Activated CD8-positive, alpha-beta memory T cell treated with anti-CD3 and anti-CD28 coated beads for 48 hours (primary cell): ENCODE measurements at places on chromosomes 13 and 19.

DNA sequence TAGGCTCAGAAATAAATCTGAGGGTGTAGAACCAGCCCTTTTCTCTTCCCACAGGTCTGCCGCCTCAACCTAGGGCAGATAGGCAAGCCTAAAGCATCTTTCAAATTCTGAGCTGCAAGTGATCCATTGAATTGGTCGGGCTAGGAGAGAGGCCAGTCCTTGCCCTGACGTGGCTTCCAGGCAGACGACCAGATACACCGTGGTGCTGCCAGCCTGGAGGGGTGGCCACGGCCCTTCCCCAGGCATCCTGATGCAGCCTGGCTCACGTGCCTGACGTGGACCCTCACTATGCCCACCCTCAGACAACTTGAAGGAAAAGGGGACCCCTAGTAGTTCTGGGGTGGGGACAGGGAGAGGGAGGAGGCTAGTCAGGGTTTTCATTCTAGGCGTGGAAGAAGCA is 859.3 kb upstream of the KLHL1 start:
- no peak for DNase-seq

GRCh38 chr13:46565808-46566750 is 13.1 kb downstream of the LRCH1 start:
- no peak for DNase-seq

- DNase-seq, result no peak
Observed at GRCh38 chr13:58704953-58705352, 1073.4 kb downstream of the PCDH17 start.

DNA sequence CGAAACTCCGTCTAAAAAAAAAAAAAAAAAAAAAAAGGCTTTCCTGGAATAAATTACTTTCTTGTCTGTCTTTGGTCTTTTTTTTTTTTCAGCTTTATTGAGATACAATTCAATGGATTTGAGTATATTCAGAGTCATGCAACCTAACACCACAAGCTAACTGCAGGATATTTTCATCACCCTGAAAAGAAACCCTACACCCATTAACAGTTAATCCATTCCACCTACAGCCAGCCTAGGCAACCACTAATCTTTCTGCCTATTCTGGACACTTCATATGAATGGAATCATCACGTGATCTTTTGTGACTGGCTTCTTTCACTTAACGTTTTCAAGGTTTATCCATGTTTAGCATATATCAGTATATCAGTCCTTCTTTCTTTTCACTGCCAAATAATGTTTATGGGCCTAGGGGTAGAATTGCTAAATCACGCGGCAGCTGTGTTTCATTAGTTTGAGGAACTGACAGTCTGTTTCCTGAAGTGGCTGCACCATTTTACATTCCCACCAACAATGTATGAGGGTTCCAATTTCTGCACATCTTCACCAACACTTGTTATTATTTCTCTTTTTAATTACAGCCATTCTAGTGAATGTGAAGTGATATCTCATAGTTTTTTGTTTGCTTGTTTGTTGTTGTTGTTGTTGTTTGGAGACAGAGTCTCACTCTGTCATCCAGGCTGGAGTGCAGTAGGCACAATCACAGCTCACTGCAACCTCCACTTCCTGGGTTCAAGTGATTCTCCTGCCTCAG is 19.9 kb downstream of the LRFN3 start:
- no peak for DNase-seq

DNA sequence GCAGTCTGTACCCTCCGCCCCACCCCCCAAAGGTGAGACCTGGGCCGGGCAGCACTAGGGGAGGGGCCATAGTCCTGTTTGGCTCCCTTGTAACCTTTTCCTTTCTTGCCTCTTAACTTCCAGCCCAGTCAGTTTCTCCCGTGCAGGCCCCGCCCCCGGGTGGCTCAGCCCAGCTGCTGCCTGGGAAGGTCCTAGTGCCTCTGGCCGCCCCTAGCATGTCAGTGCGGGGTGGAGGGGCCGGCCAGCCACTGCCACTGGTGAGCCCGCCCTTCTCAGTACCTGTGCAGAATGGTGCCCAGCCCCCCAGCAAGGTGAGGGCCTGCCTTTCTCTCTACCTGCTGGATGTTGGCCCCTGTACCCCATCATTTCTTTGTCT is 10.5 kb upstream of the PRR19 start:
- no peak for DNase-seq

GRCh38 chr19:10021863-10022262 is 8.6 kb downstream of the RDH8 start:
- DNase-seq, result no peak

DNA sequence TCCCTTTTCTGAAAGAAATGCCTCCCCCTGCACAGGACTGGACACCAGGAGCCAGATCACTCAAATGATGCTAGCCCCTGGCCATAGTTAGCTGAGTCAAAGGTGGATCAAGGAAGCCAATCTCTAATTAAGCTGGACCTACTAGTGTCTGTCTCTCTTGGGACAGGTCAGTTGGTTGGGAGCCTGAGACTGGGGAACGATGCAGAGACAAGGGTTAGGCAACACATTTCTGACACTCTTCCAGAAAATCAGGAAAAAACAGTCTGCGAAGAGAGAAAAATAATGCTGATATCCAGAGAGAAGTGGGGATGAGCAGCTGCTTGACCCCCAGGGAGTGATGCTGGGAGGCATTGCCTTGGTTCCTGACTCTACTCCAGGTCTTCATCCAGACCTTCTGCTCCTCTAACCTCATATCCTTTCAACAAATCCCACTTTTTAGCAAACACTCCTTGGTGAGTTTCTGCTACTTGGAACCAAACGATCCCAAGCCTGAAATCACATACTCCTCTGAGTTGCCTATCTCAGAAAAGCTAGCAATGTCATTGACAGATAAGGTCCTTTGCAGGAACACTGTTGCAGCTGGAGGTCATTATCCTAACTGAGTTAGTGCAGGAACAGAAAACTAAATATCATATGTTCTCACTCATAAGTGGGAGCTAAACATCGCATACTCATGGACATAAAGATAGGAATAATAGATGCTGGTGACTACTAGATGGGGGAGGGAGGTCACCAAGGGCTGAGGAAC is 369.7 kb downstream of the COG6 start:
- DNase-seq, result no peak

GRCh38 chr19:4368128-4368820 is 24.9 kb downstream of the MPND start:
- DNase-seq, result no peak

DNA sequence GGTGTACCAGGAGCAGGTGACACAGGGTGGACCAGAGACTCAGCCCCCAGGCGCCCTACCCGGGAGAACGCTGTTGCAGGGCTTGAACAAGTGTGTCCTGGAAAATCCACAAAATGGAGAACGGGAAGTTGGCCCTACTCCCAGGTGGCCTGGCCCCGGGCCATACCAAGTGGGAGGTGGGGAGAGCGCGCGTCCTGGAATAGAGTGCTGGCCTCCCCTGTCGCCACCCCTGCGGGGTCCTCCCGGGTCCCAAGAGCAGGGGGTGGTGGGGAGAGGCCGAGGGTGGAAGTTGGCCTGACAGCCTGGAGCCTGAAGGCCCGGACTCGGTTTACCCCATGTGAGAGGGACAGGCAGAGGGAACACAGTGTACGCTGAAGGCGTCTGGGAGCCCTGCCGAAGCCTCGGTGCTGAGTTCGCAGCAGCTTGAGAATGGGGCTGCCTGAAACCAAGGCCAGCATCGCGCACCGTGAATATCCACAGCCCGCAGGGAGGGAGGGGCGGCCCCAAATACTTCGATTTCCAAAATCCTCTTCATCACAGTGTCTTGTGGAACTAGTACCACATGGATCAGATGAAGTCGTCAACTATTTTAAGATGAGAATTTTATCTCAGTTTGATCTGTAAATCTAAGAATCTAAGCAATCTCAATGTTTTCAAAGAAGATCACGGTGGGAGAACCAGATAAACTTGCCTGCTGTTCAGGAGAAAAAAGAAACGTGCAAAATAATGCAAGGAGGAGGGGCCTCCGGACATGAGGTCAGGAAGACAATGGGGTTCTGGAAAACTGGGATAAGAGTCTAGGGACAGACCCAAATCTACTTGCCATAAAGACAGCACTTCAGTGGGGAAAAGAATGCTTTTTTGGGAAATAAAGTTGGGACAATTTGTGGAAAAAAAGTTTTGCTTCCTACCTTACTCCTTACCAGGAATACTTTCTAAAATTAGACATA is 10.4 kb upstream of the KLF16 start:
- DNase-seq, result no peak

- DNase-seq, result no peak
Observed at GRCh38 chr13:43294412-43294811, 271.0 kb downstream of the DNAJC15 start.

- no peak for DNase-seq
Observed at GRCh38 chr19:10195199-10195519, 406 bp upstream of the DNMT1 start.

DNA sequence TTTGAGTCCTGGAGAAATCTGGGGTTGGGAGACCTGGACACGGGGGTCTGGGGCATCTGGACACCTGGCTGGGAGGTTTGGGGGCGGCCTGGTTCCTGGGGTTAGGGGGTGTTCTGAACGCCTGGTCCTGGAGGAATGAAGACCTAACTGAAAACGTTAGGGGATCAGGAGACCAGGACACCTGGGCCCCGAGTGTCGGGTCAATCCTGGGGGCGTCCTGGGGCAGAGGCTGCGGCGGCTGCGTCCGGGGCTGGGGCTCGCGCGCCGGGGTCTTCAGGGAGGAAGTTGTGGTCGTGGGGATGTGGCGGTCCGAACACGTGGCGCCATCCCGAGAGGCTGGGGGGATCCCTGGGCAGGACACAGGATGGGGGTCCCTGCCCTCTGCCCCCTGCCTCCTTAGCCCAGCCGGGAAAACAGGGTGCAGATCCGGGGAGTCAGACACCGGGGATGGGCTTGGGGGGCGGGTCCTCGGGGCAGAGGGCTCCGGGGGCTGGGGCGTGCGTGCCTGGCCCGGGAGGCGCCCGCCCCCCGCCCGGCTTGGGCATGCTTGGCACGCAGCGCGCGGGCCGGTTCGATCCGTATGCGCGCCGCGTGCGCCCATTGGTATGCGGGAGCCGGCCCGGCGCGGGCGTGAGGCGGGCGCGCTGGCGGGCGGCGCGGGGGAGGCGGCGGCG is 632 bp downstream of the NPAS1 start:
- DNase-seq, result no peak

DNA sequence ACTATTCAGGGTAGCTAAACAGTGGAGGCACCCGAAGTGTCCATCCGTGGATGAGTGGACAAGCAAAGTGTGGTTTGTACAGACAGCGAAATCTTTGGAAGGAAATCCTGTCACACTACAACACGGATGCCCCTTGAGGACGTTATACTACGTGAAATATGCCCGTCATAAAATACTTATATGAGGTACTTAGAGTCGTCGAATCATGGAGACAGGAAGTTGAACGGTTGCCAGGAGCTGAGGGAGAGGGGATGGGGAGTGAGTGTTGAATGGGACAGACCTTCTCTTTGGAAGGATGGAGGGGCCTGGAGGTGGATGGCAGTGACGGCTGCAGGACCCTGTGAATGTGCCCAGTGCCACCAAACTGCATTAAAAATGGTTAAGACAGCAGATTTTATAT is 11.6 kb downstream of the ATP4B start:
- DNase-seq, result no peak

GRCh38 chr13:107881362-107881761 is 334.0 kb downstream of the LIG4 start:
- no peak for DNase-seq

- DNase-seq, result no peak
Observed at GRCh38 chr13:32511482-32511881, 27.1 kb downstream of the N4BP2L2 start.

- DNase-seq, result no peak
Observed at GRCh38 chr13:24654741-24655140, 25.5 kb upstream of the ATP12A start.

DNA sequence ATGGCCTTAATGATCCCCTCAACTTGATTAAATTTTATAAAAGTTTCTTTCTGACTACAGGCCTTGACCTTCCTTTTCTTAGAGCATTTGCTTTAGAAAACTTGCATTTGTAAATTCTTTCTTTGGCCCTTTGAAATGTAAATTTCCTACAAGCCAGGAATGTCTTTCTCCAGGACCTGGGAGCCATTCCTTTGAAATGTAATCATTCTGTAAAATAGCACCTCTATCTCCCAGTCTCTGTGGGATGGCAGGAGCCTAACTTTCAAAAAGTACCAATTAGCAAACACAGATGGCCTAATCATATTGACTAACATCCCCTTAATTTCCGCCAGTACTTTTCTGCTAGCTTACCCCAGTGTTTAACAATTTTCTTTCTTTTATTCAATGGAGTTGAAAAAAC is 1394.2 kb upstream of the ATXN8OS start:
- DNase-seq, result no peak

DNA sequence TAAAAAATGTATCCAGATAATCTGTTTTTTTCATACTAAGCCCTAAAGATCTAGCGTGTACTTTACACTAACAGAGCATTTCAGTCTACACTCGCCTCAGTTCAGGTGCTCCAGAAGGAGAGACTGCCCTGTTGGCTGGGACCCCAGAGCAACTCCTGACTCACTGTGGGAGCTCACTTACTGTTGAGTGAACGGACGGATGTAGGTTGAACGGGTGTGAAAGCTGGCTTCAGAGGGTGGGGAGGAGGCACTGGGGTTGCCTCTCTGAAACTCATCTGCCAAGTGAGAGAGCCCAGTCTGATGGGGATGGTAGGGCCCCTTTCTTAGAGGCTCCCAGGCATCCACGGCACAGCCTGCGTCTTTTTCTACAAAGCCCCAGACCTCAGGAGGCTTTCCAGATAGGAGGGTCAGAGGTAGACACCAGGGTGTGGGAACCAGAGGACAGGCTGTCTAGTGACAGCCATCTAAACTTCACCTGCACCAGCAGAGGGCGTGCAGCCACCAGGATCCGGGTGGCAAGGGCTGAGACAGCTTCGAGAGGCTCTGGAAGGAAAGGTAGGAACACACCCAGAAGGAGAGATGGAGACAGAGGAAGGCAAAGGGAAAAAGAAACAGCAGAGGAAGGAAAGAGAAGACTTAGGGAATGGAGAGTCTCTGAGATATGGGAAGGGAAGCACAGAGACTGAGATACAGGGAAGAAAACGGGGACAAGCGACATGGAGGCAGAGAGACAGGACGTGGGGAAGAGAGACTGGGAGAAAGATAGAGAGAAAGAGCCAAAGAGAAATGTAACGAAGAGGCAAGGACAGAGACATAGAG is 3.7 kb downstream of the KASH5 start:
- DNase-seq, result peak; percentile 43
